T-helper 1 cell (primary cell): ENCODE measurements at places on chromosomes 3 and 15.

GRCh38 chr3:149658744-149659497 is 1.1 kb upstream of the WWTR1 start:
- no peak for DNase-seq

GRCh38 chr3:119376758-119377157 is 82.6 kb downstream of the ARHGAP31 start:
- no peak for DNase-seq

- DNase-seq: no peak
These were observed 224.0 kb downstream of the PLOD2 start for GRCh38 chr3:145936971-145937370.

DNA sequence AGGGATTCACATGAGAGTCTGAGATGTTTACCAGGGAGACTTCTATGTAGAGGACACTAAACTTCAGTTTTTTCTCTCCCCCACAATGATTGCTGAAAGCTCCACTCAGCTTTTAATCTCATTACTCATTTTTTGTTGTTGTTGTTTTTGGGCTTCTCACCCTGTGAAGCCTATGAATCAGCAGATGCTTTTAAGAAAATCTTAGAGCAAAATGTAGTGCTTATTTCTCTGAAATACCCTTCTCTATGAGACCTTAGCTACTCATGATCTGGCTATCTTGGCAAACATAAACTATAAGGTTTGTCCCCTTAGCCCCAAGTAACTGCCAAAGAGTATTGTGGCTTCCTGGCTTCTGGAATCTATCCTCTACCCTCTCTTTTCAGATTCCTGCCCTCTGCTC is 537.3 kb downstream of the OCA2 start:
- DNase-seq: no peak

GRCh38 chr3:141256820-141257219 is 25.2 kb downstream of the PXYLP1 start:
- no peak for DNase-seq

- no peak for DNase-seq
These were observed 234.8 kb downstream of the CADM2 start for GRCh38 chr3:85193565-85193964.
